ENCODE measurements at places on chromosomes 6 and 20. TPM values are rescaled to one million over a fixed set of nuclear protein-coding genes. Genes with fewer than 3 reads are reported as not detected.
A peak's percentile ranks its signal among the peaks of the same experiment; 100 is the strongest.

TNFRSF6B gene
- not detected for total RNA-seq

DNA sequence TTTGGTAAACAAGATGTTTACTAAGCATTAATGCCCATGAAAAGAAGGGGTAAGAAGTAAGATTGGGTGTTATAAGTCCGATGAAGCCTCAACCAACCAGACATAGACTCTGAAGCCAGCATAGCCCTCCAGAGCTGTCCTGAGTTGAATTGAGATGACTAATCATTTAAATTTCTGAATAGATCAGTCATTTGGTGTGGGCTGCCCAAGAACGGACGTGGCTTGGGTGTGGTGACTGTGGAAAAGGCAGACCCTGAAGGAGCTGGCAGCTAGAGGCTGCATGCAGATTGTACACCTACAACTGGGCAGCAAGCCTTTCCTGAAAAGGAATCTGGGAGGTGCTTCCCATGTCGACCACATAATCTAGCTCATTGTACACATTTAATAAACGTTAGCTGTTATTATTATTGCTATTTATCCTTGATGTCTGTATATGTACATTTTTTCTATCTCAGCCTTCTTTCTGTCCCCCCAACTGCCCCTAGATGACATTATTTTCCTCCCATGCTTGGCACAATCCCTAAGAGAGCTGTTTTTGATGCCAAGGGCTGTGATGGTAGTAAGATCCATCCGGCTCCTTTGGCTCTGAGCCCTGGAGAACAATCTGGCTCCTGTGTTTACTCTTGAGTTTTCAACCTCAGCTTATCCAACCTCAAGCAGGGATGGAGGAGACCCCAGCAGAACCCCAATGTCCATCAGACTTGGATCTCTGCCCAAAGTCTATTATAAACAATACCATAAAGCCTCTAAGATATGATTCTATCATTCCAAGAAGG lies 57.6 kb upstream of the JAG1 start:
- no peaks in the 10 kb centered on the region for H3K36me3 ChIP-seq
- H3K27me3 ChIP-seq = no peaks in the 10 kb centered on the region
- no peak for DNase-seq
- H3K4me3 ChIP-seq = no peak overlapping the region
- no peaks in the 10 kb centered on the region for H3K4me1 ChIP-seq
- H3K27ac ChIP-seq = no peak overlapping the region

DNA sequence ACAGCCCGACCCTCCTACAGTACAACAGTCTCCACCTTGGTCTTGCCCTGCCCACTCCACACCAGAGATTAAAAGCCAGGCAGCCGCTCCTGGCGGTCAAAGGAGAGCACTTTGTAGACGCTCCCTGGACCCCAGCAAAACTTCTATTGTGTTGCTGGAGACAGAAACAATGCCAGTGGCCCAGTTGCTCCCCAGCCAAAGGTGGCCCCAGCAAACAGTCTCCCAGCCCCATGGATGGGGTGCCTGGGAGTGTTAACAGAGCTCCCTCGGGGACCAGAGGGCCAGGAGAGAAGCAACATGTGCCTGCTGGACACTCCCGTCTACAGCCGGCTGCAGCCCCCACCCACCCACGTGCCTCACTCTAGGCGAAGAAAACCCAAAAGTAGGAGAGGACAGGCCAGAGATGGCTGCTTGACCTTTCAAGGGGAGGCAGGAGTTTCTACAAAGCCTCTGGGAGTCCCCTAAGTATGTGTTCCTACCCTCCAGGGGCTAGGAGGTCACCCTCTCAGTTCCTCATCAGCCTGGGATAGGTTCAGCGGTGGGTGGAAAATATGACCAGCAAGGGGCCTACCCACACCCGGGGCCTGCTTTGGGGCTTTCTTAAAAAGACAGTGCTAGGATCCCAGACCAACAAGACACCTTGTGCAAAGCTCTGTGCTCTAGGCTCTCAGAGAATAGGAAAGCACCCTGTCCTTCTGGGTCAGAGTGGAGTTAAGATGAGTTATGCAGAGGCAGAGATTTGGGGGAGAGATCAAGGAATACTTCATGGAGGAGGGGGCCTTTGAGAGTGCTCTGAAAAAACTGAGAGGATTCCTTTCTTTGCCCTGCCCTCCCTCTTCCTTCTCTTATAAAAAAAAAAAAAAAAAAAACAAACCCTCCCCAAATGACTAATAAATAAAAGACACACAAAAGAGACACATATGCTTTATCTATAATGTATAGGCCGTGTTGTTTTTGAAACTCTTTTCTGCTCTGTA lies 19.0 kb upstream of the PREX1 start:
- no peaks in the 10 kb centered on the region for H3K36me3 ChIP-seq
- H3K4me3 ChIP-seq = no peak overlapping the region
- H3K27ac ChIP-seq = peak overlapping the region; percentile 63
- peaks cover 31% of the 10 kb centered on the region for H3K27me3 ChIP-seq

GRCh38 chr6:167275001-167275400 lies 16.1 kb upstream of the UNC93A start:
- peaks cover 6% of the 10 kb centered on the region for H3K27me3 ChIP-seq
- DNase-seq = no peak
- peaks cover 34% of the 10 kb centered on the region for H3K4me1 ChIP-seq
- H3K27ac ChIP-seq = peak overlapping the region; percentile 57

RIMS4 gene
- total RNA-seq = 8.2 TPM

DNA sequence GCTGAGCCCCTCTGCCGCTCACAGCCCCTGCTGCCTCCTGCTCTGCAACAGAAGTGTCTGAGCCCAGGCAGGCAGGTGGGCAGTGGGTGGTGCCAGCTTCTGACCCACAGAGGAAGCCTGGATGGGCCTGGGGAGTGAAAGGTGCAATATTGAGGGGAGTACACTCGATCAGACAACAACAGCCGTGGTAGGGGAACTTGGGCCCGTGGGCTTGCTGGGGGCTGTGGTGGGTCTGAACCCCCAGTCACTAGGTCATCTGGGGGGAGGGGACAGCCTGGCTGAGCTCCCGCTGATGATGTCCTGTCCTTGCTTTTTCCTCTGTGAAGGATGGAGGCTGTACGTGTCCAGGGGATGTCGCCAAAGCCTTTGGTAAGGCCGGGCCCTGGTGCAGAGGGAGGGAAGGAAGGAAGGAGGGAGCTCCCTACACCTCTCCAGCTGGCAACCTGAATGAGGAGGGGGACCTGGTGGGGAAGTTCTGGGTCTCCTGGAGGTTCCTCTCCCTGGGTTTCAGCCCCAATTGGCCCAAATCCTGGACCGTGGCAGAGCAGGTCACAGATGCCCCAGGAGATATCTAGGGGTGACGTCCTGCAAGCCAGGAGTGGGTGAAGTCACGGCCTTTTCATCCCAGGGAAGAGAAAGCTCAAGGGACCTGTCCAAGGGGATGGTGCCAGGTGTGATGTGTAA lies 47.2 kb downstream of the GMPR start:
- H3K4me1 ChIP-seq = peaks cover 7% of the 10 kb centered on the region
- H3K4me3 ChIP-seq = no peak overlapping the region
- H3K27ac ChIP-seq = no peak overlapping the region
- no peaks in the 10 kb centered on the region for H3K36me3 ChIP-seq
- DNase-seq = no peak
- H3K27me3 ChIP-seq = peaks cover 7% of the 10 kb centered on the region

DNA sequence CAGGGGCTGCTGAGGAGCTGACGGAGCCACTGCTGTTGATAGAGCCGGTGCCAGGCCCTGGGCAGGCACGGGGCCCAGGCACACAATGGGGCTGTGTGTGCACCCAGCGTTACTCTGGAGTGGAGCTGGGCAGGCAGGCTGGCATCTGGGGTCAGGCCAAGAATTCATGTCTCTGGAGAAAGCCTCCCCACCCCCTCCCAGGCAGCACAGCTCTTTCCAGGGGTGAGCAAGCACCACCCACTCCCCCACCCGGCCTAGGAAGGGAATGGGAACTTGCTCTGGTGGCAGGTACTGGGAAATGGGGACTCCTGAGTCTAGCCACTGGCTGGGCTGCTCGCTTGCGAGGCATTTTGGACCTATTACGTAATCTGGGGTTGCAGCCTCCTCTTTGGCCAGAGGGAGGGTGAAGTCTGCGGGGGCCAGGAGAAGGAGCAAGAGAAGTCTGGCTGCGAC lies 22.7 kb downstream of the TFEB start:
- no peak overlapping the region for H3K27ac ChIP-seq
- H3K4me3 ChIP-seq = no peak overlapping the region
- H3K36me3 ChIP-seq = no peaks in the 10 kb centered on the region
- peaks cover 23% of the 10 kb centered on the region for H3K27me3 ChIP-seq
- H3K4me1 ChIP-seq = no peaks in the 10 kb centered on the region

DNA sequence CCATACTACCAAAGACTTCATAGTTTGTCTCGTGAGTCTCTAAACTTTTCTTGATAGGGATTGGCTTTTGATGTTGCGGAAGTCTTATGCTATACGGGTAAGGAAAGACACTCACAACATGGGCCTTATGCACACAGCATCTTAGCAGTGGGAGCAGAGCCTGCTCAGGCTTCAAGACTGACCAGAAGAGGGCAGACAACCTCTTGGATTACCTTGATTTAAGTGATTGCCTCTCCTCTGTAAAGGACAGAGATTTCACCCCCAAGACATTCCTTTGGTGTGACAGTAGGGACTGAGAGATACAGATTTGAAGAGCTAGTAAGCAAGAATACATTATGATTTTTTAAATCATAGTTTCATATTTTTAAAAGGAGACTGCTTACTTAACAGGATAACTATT lies 71.0 kb upstream of the SAMD3 start:
- no peaks in the 10 kb centered on the region for H3K27me3 ChIP-seq
- H3K27ac ChIP-seq = peak overlapping the region; percentile 31
- H3K4me1 ChIP-seq = peaks cover 3% of the 10 kb centered on the region
- H3K36me3 ChIP-seq = no peaks in the 10 kb centered on the region

KDM1B gene
- total RNA-seq = 19.5 TPM

GRCh38 chr20:19968466-19969073 lies 48.6 kb upstream of the NAA20 start:
- peaks cover 22% of the 10 kb centered on the region for H3K4me1 ChIP-seq
- peaks cover 10% of the 10 kb centered on the region for H3K36me3 ChIP-seq
- no peaks in the 10 kb centered on the region for H3K27me3 ChIP-seq
- no peak overlapping the region for H3K4me3 ChIP-seq

DNA sequence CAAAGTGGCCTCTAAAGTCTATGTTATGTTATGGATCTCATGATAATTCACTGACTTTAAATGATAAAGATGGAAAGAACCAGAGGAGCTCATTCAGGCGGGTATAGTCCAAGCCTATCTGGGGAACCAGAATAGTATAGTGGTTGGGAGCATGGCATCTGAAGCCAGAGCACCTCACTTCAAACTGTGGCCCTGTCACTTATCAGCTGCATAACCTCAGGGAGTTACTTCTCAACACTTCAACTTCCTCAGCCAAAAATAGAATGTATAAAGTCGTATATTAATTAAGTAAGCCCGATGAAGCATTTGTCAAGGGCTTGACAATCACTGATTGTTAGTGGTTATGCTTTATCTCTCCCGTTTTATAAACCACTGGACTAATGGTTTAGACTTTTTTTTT lies 112.7 kb downstream of the RTN4IP1 start:
- H3K4me3 ChIP-seq = no peak overlapping the region
- H3K4me1 ChIP-seq = no peaks in the 10 kb centered on the region
- peaks cover 50% of the 10 kb centered on the region for H3K27me3 ChIP-seq

GRCh38 chr20:34713194-34713943 lies 9.2 kb downstream of the TP53INP2 start:
- H3K27ac ChIP-seq = peak overlapping the region; percentile 46
- no peak overlapping the region for H3K4me3 ChIP-seq
- H3K36me3 ChIP-seq = peaks cover 20% of the 10 kb centered on the region
- DNase-seq = no peak
- peaks cover 13% of the 10 kb centered on the region for H3K27me3 ChIP-seq

GPR6 gene
- not detected for total RNA-seq

DNA sequence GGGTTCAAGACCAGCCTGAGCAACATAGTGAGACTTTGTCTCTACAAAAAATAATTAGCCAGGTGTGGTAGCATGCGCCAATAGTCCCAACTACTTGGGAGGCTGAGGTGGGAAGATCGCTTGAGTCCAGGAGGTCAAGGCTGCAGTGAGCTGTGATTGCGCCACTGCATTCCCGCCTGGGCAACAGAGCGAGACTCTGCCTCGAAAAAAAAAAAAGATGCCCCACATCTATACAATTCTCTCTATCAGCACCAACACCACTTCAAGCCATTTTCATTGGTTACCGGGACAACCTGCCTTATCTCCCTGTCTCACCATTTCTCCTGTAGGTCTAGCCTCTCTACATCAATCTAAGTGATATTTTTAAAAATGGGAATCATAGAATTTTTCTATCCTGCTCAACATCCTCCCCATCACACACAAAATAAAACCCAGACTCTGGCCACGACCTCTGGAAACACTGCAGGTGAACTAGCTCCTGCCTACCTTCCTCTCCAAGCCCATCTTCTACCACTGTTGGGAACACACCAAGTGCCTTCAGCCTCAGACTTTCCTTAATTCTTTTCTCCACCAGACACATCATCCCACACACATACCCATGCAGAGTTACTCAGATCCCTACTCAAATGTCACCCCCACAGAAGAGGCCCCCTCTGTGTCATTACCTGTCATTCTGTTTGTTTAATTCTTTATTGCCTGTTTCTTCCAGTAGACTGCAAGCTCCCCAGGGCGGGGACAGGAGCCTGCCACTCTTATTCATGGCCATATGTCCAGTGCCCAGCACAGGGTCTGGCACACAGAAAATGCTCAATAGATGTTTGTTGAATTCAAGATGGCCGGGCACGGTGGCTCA lies 9.6 kb upstream of the PLTP start:
- peaks cover 13% of the 10 kb centered on the region for H3K27me3 ChIP-seq
- no peak for DNase-seq
- no peak overlapping the region for H3K4me3 ChIP-seq
- H3K27ac ChIP-seq = no peak overlapping the region

DNA sequence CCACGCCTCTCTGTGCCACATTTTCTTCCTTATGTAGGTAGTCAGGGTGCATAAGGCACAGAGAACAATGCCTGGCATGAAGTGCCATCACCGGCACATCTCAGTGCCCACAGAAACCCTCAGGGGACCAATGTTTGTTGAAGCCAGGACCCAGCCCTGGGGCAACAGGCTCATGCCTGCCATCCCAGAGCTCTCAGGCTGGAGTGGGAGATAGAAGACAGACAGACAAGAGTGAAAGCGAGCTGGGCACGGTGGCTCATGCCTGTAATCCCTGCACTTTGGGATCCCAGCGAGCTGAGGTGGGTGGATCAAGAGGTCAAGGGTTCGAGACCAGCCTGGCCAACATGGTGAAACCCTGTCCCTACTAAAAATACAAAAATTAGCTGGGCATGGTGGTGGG lies 13.5 kb downstream of the EFCAB8 start:
- no peaks in the 10 kb centered on the region for H3K4me1 ChIP-seq
- no peak for DNase-seq
- no peaks in the 10 kb centered on the region for H3K36me3 ChIP-seq
- no peaks in the 10 kb centered on the region for H3K27me3 ChIP-seq

All from progenitor cell of endocrine pancreas (in vitro differentiated cells).